ENCODE measurements at places on chromosomes 7 and 10.

- DNase-seq = no peak
Observed at GRCh38 chr10:78523453-78523852, 489.8 kb downstream of the RPS24 start.

GRCh38 chr10:122507616-122508015 is 46.3 kb downstream of the HTRA1 start:
- DNase-seq = no peak

DNA sequence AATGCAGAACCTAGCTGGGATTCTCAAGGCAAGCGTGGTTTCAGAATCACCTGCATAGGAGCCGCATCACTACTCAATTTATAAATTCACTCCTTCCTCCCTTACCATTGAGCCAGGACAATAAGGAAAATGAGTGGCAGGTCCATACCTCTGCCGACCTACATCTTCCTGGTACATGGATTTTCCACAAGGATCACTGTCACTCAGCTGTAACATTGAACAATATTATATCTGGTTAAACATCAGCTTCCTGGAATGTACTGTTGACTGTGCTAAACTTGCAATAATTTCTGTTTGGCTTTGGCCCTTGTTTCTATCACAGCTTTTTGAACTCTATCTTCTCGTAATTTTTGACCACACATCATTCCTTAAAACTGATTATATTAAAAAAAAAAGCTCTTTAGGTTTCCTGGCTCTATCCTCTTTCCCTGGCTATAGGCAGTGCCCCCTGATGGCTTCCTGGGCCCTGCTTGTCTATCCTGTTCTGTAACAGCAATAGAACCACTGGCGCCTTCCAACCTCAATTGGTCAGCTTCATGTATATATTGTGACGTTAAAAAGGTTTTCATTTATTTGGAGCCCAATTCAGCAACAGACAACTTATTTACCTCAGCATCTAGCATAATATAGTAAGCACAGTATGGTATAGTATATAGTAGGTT is 59.2 kb downstream of the RNLS start:
- no peak for DNase-seq

GRCh38 chr10:97961945-97962344 is 68.5 kb downstream of the CRTAC1 start:
- no peak for DNase-seq

GRCh38 chr7:35993676-35994606 is 159.1 kb upstream of the EEPD1 start:
- no peak for DNase-seq

- DNase-seq = no peak
Observed at GRCh38 chr10:127740596-127740995, 3.6 kb downstream of the FOXI2 start.

GRCh38 chr7:102849079-102849478 is 63.7 kb upstream of the LRRC17 start:
- DNase-seq = no peak

GRCh38 chr7:32177232-32177631 is 107.0 kb upstream of the PDE1C start:
- no peak for DNase-seq

- DNase-seq = no peak
Observed at GRCh38 chr10:79402625-79402946, 42.8 kb downstream of the ZCCHC24 start.

GRCh38 chr7:110541962-110542361 is 549.0 kb upstream of the LRRN3 start:
- no peak for DNase-seq

- DNase-seq = no peak
Observed at GRCh38 chr7:94396596-94396995, 1.9 kb downstream of the COL1A2 start.

DNA sequence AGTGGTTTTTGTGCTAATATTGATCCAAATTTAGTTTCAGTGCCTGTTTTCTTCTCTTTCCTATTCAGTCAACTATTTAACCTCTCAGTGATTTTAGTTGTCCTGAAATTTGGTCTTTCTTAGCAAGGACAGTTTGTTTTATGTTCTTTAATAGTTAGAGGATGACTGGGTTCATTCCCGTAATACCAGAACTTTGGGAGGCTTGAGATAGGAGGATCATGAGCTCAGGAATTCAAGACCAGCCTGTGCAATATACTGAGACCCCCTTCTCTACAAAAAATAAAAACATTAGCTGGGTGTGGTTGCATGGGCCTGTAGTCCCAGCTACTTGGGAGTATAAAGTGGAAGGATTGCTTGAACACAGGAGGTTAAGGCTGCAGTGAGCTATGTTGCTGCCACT is 148.3 kb downstream of the EXOC4 start:
- DNase-seq = no peak

GRCh38 chr7:17772581-17773288 is 167.6 kb downstream of the SNX13 start:
- no peak for DNase-seq

DNA sequence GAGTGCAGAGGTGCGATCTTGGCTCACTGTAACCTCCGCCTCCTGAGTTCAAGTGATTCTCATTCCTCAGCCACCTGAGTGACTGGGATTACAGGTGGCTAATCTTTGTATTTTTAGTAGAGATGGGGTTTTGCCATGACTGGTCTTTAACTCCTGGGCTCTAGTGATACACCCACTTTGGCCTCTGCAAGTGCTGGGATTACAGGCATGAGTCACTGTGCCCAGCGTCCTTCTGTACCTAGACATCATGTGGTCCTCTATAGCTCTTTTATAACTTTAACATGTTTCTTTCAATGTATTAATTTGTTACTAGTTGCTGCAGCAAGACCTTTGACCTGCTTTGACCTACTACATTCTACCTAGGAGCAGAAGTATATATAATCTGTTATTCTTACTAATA is 38.7 kb upstream of the BICC1 start:
- DNase-seq = no peak

DNA sequence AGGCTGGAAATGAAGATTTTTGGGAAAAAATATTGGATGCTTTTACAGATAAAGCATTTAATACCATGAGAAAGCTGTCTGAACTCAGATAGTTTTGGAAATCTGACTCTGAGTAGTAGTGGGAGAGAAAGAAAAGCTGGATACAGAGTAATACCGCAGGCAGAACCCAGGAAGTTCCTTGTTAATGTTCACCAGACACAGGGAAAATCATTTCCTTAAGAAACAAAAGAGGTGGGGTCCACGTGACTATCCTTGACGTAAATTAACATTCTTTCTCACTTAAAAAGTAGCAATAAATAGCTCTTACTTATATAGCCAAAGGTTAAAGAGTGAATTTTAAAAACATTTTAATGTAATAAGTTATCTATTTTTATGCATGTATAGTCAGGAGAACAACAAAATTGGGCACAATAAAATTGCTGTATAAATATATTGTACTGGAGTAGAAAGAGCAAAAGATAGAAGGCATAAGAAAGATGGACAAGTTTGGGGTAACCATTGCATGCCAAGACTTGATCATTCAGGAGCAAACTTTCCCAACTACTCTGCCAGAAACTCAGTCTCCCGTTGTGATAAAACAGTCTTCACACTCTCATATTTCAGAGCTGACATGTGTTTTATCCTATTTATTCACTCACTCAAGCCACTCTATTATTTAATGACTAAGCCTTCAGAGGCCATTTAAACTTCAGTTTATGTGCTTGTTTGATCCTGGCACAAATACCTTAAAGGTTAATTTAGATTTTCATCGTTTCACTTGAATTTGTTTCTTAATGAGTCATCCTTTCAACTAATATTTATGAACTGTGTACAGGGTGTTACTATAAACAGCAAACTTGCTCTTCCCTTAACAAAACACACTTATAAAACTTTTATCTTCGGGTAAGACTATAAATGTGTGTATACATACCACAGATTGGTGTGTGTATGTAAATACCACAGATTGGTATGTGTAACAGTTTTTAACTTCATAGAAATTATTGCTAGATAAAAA is 143.1 kb downstream of the GNAI1 start:
- DNase-seq = no peak

DNA sequence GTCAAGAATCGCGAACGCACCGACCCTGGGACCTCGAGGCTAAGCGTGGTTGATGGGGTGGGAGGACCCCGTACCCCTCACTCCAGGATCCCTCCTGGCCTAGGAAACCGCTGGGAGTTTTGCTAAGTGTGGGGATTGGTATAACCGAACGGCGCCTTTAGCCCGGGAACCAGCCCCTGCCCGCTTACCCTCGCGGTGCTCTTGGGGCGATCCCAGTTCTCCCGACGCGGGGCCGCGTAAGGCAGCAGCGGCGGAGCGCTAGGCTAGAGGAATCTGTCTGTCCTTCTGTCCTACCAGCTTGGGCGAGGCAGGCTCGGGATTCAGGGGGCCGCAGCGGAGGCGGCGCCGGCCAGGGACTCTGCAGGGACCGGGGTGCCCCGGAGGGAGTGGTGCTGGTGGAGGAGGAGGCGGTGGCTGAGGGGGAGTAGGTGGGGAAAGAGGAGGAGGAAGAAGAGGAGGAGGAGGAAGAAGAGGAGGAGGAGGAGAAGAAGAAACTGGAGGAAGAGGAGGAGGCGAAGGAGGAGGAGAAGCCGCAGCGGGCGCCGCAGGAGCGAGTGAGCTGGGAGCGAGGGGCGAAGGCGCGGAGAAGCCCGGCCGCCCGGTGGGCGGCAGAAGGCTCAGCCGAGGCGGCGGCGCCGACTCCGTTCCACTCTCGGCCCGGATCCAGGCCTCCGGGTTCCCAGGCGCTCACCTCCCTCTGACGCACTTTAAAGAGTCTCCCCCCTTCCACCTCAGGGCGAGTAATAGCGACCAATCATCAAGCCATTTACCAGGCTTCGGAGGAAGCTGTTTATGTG is 439 bp upstream of the EMX2 start:
- no peak for DNase-seq

- no peak for DNase-seq
Observed at GRCh38 chr7:88147949-88148348, 71.9 kb downstream of the SRI start.

DNA sequence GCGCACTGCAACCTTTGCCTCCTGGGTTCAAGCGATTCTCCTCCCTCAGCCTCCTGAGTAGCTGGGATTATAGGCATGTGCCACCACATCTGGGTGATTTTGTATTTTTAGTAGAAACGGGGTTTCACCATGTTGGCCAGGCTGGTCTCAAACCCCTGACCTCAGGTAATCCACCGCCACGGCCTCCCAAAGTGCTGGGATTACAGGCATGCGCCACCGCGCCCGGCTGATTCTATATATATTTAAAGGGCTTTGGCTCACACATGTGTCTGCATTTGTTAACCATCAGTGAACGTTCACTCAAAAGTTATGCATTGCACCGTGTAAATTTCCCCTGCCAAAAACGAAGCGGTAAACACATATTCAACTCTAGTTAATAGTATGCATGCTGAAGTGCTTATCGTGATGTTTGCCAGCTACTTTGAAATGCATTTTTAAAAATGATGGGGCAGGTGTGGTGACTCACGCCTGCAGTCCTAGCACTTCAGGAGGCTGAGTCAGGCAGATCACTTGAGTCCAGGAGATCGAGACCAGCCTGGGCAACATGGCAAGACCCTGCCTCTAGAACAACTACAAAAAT is 17.7 kb upstream of the WIPI2 start:
- DNase-seq = no peak

- DNase-seq = no peak
Observed at GRCh38 chr10:93874309-93875031, 19.3 kb upstream of the SLC35G1 start.

- DNase-seq = no peak
Observed at GRCh38 chr7:17144322-17144721, 154.1 kb upstream of the AHR start.

DNA sequence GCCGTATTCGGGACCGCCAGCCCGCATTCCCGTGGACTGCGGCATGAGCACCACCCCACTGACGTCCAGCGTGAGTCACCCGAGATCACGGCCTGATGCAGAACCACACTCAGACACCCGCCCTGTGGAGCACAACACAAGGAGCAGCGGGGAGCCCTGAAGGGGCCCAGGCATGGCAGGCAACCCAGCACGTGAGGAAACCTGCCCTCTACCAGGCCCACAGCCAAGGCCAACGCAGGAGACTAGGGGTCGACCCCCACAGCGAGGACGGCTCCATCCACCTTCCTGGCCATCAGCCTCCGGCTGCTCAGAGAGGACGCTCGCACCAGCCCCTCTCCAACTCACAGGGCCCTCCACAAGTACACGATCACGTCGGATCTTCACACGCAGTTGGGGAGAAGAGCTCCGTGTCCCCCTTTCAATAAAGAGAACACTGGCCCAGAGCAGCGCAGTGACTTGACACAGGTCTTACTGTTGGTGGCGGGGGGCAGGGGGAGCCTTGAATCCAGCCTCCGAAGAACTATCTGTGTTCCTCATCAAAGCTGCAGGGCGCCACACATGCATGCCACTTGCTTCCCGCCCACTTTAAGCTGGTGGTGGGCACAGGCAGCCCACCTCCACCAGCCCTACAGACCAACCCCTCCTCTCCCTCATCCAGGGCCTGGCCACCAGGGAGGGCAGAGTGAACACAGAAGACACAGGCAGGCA is 22.0 kb downstream of the MAD1L1 start:
- no peak for DNase-seq

DNA sequence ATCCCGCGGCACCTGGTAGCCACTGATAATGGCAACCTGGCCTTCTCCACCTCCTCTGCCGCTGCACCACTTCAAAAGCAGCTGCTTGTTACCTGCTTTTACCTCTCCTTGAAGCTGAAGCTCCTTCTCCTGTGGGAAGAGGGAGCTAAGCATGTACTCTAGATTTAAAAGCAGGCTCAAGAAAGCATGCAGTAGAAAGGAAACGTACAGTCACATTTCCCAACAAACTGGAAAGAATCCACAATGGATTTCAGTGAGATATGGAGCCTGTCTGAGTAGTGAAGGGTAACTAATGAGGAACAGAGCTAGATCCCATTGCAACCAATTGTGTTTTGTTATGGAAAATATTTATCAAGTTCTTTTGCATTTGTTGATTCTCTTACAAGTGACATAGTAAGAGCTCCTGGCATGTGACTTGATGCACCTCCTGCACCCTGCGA is 457.4 kb upstream of the GALNT17 start:
- no peak for DNase-seq

DNA sequence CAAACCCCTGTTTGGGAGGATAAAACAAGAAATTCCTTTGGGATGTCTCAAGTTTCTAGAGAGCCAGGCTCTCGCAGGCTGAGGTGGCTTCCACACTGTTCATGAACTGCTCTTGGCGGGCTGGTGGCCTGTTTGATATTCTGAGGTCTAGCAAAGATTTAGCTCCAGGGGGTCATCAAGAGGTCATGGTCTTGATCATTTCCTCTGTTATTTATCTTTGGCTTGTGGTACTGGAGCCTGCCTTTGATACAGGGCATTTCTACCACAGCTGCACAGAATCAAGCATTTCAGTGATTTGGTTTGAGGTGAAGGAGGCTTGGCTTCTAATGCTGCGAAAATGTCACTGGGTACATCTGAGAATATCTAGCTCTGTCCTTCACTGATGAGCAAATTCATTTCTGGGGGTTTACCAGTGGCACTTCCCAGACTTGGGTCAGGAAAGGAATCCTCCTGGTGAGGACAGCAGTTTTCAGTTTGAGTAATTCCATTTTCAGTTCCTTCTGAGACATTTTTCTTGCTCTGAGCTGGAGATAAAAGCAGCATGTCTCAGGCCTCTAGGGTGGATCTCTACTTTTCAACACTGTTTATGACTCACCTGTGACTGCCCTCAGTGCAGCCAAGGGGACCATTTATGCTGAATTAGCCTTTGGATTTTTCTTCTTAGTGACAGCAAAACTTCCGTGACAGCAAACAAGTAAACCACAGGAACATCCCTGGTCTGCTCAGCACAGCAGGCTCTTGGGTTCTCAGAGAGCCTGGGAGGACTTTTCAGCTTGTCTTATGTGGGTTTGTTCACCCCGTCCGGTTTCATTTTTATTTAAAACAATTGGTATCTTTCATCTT is 312.0 kb downstream of the RNLS start:
- no peak for DNase-seq
